ENCODE measurements at places on chromosomes 13 and 19.

DNA sequence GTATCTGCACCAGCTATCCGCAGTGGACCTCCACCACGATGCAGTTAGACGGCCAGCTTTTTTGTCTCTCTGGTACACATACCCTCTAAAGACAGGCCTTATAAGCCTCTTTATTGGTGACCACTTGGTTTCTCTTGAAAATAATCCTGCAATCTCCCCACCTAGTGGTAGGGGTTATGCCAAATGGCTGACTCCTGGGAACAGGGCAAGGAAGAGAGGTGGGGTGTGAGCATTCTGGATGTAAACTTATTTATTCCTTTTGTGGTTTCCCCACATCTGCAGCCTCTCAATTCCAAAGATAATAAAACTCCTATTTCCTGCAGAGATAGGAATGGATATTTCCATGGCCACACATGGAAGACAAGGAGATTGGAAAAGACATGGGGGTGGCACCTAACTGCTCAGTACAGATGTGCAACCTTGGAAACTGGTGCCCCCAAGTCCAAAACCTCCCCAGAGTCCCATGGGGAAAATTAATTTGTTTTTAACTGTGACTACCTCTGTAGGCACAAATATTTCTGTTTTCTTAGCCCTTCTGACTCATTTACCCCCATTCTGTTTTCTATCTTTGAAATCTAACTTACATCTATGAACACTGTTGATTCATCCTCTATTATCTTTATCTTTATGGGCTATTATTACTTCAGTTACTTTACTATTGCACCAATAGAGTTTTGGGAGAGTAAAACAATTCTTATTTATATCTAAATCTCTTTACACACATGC, 112.7 kb upstream of the TSHZ3 start:
- DNase-seq, result peak; percentile 5

DNA sequence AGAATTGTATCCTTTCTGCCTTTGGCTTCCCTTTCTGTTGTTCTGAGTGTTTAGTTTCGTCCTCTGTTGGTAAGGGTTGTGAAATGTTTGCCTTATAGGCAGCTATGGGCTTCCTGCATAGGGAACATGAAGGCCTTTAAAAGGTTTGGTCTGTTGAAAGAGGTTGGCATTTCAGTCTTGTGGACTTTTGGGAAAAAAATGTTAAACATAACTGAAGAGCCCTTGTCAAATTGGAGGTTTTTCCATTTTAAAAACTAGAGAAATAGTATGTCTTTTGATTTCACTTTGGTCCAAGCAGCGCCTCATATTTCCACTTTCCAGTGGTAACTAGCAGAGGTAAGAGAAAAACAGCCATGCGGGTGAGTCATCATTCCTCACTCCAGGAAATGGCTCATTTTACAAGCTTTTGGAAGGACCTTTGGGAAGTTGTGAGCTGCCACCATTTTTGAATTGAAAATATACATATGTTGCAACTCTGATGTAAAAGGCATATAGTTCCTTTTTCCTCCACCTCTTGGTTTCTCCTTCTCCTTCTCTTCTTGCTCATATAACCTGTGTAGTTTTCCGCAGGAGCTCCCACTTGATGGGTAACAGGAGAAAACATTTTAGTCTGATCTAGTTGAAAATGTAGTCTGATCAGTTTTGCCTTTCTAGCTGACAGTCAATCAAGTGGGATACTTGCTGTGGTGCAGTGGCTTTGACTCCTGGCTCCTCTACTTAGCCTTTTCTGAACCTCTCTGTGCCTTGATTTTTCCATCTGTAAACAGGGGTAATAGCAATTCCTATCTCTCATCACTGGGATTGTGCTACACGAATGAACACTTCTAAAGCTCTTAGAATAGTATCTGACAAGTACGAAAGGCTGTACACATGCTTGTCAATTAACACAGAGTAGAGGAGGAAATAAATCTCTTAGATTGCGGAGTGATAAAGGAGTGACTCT, 23.0 kb downstream of the GPC6 start:
- DNase-seq, result peak; percentile 91

DNA sequence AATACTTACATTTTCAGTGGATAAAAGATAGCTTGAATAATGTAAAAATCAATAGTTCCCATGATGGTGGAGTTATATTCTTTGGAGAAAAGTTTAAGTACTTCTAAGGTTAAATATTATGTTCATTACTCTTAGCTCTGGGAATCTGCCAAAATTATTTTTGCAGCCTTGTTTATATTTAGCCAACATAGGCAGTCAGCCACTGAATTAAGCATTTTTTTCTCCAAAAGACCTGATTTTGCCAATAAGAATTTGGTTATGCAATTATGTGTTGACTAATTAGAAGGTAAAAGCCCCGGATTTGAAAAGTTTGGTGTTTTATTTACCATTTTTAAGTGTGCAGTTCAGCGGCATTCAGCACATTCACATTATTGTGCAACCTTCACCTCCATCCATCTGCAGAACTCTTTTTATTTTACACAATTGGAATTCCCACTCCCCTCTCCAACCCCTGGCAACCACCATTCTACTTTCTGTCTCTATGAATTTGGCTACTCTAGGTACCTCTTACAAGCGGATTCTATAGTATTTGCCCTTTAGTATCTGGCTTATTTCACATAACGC, 90.1 kb upstream of the C1QTNF9B start:
- peak; percentile 17 for DNase-seq

GRCh38 chr13:33194820-33195692, 90.5 kb downstream of the STARD13 start:
- peak; percentile 98 for DNase-seq

GRCh38 chr19:5397804-5398692, 57.2 kb upstream of the ZNRF4 start:
- DNase-seq, result no peak

GRCh38 chr19:10535613-10536012, 8.1 kb upstream of the ATG4D start:
- peak; percentile 37 for DNase-seq

- DNase-seq, result no peak
Measured at GRCh38 chr13:75494491-75494890, 12.5 kb upstream of the TBC1D4 start.

- no peak for DNase-seq
Measured at GRCh38 chr19:30307191-30307974, 64.8 kb upstream of the ZNF536 start.

- DNase-seq, result no peak
Measured at GRCh38 chr13:72740015-72740414, 12.3 kb downstream of the BORA start.

GRCh38 chr19:9076901-9077300, 10.0 kb upstream of the OR1M1 start:
- DNase-seq, result no peak

DNA sequence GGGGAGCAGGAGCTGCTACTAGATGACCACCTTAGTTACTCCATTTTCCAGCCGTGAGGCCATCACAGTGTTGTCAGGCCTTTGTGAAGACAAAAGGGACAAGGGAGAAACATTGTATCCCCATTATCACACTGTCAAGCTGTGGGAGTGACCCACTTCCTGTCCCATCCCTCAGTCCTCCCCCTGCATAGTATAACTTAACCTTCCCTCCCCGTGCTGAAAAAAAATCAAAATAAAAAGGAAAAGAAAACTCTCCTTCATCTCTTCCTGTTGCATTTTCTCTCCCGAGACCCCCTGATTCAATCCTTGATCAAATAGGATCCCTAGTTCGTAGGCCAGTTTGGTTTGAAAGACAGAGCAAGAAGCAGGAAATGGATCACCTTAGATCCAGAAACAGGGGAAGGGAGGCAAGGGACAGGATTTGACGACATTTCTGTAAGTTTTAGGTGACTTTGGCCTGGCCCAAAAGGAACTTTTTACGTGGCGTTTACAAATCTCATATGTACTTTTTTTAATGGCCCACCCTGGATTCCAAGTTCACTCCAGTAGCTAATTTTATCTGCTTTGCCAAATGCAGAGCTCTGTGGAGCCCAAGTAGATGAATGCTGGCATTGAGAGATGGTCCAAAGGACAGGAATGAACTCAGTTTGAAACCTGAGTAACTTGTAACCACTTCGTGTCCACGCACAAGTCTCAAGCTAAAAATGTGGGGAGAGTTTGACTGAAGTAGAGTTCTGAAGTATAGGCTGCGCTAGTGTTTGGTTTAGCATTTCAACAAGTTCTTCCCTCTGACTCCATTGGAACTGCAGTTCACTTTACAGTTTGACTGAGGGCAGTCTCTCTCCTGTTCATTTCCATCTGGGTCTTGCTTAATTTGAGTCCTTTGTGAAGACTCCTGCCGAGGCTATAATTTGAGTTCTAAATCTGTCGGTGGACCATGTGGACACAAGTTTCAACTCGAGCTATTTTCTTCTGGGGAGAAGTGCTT, 16.6 kb upstream of the GATAD2A start:
- DNase-seq, result no peak

- DNase-seq, result no peak
Measured at GRCh38 chr13:44172281-44172810, 201.3 kb upstream of the SERP2 start.

DNA sequence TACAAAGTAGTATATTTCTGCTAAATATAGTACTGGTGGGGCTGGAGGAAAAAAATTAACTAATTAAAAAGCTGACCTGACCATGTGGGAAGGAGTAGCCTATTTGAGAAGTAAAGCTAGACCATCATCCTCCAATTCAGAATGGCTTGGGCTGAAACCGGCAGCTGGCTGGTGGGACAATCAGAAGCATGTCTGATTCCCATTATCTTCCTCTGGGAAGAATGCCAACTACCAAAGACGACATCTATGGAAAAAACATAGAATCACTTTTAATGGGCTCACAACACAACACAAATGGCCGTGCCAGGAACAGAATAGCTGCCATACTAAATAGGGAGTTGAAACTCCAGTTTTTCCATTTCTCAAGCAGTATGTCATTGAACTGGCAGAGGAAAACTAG, 120.4 kb upstream of the FREM2 start:
- no peak for DNase-seq

GRCh38 chr13:91896547-91896946, 498.1 kb downstream of the GPC5 start:
- DNase-seq, result peak; percentile 38

- no peak for DNase-seq
Measured at GRCh38 chr13:29892151-29892550, 41.7 kb upstream of the UBL3 start.

DNA sequence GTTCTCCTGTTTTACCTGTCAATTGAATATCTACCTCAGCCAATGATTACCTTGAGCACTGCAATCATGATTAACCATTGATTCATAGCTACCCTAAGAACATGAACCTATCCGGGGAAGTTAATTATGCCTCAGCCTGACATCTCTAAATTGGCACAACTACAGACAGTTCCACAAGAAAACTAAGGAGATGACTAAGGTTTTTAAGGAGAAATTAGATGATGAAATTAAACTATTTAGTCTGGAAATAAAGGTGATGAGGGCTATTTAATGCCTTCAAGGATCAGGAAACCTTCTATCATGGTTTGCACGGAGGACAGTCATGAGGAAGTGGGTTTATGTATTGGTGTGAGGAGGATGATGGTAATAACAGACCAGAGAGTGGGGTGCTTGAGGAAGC, 203.4 kb downstream of the COL4A1 start:
- DNase-seq, result no peak

GRCh38 chr19:19475849-19476828, 39.2 kb downstream of the TSSK6 start:
- DNase-seq, result peak; percentile 33
